ENCODE measurements at places on chromosomes 16 and 17.
A peak's percentile ranks its signal among the peaks of the same experiment; 100 is the strongest.

- no peak for DNase-seq
Observed at GRCh38 chr17:55758171-55758570, 7.3 kb downstream of the PCTP start.

GRCh38 chr17:72725433-72726068 lies 366.9 kb downstream of the SLC39A11 start:
- DNase-seq = peak; percentile 75

DNA sequence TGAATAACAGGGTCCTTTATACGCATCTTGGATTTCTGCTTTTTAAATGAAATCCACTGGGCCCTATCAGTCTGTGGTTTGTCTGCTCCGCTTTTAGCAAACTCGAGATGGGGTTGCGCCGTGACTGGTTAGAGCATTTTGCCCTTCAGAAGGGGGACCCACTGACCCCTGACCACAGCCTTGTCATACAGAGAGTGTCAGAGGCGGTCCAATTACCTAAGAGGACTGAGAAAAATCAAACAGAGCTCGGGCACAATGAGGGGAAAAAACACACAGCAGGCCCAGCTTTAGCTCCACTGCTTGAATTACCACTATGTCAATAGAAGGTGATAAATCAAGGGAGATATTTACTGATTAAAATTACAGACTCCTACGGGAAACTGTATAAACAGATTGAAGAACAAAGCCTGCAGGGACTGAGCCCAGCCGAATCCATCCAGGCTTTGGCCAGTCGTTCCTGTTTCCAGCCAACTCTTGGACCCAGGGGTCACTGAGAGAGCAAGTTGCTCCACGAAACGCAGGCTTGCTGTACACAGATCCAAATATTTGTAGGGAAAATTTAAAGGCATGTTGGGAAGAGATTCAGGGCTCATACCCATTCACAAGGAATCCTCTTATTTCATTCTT lies 131.9 kb upstream of the ZFHX3 start:
- DNase-seq = peak; percentile 71

- DNase-seq = no peak
Observed at GRCh38 chr17:6356562-6356961, 78.4 kb downstream of the AIPL1 start.

- no peak for DNase-seq
Observed at GRCh38 chr16:56191835-56192634, 746 bp downstream of the GNAO1 start.

GRCh38 chr16:21628772-21629171 lies 23.6 kb downstream of the IGSF6 start:
- DNase-seq = no peak

- DNase-seq = no peak
Observed at GRCh38 chr17:46028981-46029565, 30.0 kb downstream of the STH start.

GRCh38 chr17:70544317-70544716 lies 375.0 kb downstream of the KCNJ2 start:
- DNase-seq = no peak

- DNase-seq = no peak
Observed at GRCh38 chr17:82449131-82449882, 1.2 kb downstream of the CYBC1 start.

GRCh38 chr16:12330946-12331345 lies 354.4 kb downstream of the SNX29 start:
- DNase-seq = no peak

- no peak for DNase-seq
Observed at GRCh38 chr16:68436581-68436980, 11.7 kb downstream of the SMPD3 start.

GRCh38 chr16:69171325-69172084 lies 15.5 kb upstream of the SNTB2 start:
- DNase-seq = no peak

- no peak for DNase-seq
Observed at GRCh38 chr17:21127509-21128077, 829 bp downstream of the DHRS7B start.

Data from NCI-H2081 (cell line).